ENCODE measurements at places on chromosomes 1 and 21.

DNA sequence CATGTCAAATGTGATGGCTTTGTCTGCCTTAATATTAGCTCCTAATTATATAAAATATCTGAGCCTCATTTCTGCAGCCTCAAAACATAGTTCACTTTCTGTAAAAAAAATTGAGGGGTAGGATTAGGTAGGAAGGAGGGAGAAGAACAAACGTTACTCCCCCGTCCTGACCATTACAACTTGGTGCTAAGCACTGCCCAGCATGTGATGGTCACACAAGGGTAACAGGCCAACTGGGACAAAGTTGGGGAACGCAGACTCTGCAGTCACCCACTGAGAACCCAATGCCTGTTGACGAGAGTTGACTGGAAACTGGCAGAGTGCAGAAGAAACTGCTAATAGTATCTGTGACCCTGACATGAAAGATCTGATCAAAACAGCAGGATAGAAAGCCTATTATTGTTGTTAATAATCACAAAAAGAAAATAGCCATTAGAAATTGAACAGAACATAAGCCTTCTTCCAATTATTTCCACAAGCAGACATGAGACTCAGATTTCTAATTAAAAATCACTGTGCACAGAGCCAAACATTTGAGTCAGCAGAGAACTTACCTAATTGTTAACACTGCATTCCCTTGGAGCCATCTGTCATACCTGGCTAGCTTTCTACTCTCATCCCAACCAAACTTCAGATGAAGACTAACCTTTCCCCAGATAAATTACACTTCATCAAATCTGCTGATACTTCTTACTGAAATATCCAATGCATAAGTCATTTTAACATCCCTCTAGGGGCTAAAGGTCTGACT, 5.5 kb downstream of the SORT1 start:
- no peak for DNase-seq

DNA sequence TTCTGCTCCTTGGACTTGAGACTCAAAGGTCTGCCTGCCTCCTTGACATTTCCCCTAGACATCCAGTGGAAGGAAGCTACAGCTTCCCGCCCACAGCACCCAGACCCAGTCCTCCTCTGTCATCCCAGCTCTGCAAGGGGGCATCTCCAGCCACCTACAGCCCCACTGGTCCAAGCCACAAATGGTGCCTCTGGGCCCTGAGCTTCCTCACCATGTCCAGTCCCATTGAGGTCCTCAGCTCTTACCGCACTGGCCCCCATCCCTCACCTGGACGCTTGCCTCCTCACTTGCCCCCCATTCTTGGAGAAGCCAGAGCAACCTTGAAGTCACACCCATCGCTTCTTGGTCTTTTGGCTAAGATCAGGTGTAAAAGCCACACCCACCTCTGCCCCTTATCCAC, 13.2 kb downstream of the PODN start:
- no peak for DNase-seq

- peak; percentile 59 for DNase-seq
Observed at GRCh38 chr21:45309069-45309986, 21.6 kb upstream of the POFUT2 start.

DNA sequence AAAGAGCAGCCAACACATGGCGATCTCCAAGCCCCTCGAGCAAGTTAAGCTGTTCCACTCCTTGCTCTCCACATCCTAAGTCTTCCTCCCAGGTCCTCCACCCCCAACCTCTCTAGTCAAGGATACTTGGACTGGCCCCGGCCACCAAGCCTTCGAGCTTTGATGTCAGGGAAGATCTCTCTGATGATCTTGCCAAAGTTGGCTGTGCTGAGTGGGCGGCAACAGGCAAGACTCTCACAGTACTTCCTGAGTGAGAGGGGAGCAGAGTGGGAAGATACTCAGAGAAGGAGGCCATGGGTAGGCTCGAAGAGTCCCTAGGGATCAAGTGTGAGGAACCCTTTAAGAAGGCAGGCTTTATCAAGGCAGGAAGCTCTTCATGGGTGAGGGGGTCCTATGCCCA, 2.8 kb downstream of the RFX5 start:
- DNase-seq = no peak

DNA sequence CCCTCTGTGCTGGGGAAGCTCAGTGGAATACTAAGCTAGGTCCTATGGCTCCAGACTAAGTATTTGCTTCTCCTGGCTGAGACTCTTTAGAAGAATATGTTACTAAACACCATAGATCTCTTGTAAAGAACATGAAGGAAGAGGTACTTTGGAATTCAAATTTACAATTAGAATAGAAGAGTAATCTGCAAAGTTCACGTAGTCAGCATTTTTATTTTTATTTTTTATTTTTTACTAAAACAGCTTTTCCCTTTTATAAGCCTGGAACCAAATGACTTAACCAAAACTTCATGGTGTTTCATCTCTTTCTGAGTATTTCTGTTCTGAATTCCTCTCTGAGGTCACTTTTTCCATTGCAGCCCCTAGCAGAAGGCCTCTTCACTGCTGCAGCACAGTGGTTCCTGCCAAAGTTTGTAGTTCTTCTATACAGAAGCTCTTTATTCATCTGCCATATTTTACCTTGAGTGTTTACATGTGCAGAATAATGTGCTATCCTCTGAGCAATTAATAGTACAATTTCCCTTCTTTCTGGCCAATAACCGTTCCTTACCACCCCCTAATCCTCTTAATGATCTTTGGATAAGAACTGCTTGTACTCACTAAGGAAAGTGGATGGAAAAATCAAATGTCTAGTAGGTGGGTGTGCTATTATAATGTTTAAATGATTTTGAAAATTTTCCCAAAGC, 27.2 kb downstream of the TSEN15 start:
- DNase-seq = no peak

GRCh38 chr21:31543191-31543590, 116.3 kb upstream of the SOD1 start:
- no peak for DNase-seq

DNA sequence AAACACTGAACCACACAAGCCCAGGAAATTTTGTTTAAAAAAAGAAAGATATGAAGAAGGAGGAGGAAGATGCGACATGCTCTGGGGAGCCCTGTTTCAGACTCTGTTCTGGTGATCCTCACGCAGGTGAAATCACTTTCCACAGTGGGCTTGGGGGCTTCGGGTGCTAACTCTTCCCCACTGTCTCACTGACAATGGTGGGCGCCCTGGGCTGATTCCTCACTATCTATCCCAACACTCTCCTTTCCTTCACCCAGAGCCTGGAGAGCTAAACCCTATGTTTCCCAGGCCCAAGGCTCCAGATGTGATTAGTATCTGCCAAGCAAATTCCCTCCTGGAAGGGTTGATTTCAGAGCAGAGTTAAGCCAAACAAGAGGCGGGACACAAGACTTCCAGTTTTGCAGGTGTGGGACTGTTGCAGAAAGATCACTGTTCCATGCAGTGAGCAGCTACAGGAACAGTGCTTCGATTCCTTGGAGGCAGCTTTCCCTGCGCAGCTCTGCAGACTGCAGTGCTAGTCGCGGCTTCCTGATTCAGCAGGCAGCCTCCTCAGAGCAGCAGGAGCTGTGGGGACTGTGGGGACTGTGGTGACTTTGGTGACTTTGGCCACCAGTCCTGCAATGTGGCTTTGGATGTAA, 168.3 kb downstream of the RHOU start:
- DNase-seq = no peak

DNA sequence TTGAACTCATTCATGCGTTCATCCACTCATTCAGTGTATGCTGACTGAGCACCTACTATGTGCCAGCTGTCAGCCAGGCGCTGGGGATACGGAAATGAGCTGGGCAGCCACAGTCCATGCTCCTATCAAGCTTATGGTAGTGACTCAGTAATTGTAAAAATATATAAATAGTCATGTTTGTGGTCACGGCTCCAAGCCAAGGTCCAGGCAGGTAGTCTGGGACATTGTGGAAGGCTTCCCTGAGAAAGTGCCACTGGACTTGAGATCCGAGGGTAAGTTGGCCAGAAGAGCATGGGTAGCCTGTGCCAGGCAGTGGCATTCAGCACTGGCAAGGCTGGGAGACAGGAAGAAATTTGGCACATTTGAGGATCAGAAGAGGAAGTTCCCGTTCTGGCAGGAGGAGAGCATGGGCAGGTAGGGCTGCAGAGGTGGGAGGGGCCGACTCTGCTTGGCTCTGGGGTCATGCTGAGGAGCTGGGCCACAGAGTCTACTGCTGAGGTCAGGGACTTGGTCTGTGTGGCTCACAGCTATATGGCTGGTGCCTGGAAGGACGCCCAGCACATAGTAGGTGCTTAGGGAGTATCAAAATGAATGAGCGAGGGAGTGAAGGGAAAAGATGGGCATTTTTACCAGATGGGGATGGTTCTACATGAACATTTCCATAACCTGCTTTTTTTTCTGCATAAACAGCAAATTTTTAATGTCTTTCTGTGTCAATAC, 6.9 kb downstream of the PTPRF start:
- DNase-seq = no peak

DNA sequence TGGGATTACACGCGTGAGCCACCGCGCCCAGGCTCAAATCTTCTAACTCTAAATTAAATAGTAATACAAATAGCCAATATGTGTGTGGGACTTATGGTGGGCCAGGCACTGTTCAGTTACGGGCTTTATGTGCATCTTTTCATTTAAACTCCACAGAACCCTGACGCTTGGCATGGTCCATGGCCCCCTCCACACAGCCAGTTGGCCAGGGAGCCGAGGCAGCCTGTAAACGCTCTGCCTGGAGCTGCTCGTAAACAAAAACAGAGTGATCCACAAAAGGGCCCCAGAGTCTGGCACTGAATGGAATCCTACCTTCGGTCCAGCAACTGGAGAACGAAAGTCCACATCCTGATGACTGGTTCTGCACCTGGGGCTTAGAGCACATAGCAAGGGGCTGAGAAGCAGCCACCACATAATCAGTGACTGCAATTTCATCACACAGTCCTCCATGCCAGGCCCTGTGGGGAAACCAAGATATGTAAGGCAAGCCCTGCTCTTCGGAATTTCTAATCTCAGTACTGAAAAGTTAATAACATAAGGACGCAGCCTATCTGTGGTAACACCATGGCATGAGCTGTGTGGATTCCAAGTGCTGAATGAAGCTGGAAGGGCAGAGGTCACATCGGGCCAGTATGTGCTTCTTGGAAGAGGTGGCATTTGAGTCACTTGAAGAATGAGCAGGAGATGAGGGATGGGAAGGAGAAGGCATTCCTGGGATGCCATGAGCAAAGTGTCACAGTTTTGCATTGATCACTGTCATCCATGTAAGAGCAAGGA, 13.5 kb upstream of the ADAMTSL4 start:
- DNase-seq = no peak

- no peak for DNase-seq
Observed at GRCh38 chr1:20484519-20485462, 1.2 kb downstream of the CAMK2N1 start.

DNA sequence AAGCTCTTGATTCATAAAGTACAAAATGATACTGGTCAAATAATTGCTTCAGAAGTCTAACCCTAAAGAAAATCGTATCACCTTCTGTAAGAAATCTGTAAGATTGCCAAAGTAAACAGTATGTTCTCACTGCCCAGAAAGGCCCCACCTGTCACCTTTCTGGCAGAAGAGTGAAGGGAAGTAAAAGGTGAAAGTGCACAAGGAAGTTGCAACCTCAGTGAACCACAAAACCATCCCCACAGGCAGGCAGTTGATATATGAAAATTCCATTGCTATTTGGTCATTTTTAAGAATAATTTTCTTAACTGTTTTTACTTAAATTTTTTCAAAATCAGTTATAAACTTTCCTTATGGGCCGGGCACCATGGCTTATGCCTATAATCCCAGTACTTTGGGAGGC, 48.5 kb upstream of the FBXO28 start:
- DNase-seq = no peak

GRCh38 chr1:3697104-3697503, 44.8 kb downstream of the TP73 start:
- DNase-seq = no peak

DNA sequence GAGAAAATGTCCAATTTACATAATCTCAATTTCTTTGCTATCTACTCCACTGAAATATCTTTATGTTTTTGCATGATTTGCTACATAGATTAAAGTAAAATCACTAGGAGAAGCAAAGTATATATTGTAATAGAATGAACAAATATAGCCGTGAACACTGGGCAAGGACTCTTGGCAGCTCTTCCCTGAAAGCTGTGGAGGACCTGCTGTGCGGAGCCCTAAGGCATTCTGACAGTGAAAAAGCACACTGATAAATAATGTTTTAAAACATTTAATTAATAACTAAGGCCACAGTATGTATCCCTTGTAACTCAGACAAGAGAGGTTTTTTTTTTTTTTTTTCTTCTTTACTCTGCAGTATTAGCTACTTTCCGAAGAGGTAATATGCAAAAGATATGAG, 256.1 kb upstream of the DPYD start:
- DNase-seq = no peak

DNA sequence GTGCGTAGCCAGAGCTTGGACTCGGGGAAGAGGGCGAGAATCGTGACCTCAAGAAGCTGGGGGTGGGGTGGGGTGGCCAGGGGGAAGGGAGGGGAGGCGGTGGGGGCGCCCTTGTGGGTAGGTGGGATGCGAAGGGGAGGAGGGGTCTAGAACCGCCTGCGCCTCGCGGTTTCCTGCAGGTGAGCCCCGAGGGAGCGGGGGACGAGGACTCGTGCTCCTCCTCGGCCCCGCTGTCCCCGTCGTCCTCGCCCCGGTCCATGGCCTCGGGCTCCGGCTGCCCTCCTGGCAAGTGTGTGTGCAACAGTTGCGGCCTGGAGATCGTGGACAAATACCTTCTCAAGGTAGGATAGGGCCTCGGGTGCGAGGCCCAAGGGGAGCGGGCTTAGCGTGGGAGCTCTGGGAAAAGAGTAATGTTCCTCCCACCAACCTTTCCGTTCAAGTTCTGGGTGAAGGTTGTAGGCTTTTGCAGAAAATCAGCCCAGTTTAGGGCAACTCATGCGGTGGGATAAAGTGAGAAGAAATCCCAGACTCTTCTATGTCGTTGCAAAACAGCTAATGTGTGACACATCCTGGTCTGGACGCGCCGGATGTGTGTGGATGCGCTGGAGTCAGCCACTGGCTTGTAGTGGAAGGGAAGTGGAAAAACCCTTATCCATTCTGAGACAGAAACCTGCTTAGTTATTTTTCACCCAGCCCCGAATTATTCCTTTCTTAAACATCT, 2.9 kb downstream of the LHX8 start:
- no peak for DNase-seq

DNA sequence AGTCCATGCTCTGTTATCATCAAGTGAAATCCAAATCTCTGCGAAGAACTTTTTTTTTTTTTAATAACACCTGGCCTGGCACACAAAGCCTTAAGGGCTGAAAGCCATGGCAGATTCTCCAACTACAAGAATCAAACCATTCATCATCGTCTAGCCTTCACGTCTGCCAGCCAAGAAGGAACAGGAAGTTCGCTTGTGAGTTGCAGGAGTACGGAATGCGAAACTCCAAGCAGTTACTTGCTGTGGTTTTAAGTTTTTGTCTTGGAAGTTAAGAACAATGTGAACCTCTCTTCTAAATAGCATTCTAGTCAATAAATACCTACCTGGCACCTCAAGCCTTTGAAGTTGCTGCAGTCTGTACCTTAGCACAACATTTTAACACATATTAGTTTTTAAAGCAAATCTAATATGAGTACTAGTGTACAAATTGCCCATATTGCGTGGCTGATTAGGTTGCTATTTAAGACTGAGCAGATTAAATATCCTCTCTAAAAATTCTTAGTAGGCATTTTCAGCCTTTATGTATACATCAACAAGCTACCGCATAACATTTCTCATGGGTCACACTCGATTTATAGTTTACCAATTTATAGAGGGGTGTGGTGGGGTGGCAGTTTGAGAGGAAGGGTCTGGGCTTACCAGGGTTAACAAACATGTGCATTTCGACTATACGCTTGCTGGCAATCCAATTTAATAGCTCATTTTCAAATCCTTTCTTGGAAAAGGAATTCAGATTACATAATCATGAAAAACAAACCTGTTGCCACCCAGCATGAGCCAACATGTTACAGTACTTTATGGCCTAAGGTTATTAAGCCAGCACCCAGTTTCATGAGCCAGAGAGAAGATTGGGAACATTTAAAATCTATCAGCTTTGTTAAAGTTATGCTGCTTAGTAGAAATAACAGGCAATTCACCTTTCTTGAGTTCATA, 22.2 kb upstream of the PTPN14 start:
- no peak for DNase-seq

Measured in GF-D8 (cell line).